ENCODE measurements at places on chromosomes 4 and X.

- peak; percentile 23 for DNase-seq
Observed at GRCh38 chr4:122602277-122603142, 18.4 kb downstream of the IL21 start.

DNA sequence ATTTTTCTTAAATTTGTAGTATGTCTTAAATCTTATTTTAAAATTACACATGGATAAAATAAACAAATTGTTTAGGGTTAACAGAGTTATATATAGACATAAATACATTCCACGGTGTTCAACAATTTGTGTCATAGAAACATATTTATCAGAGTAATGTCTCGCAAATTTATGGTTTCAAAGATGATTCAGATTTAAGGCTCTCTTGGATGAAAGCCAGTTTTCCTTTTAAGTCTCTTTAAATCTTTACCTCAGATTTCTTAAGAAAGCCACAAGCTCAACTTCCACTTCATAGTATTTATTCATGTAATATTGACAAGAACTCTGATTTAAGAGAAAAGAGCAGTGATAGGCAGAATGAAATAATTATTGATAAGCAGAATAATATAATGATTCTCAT lies 1254.8 kb upstream of the ADGRL3 start:
- no peak for DNase-seq

GRCh38 chr4:14967982-14968381 lies 34.3 kb upstream of the CPEB2 start:
- DNase-seq: no peak

DNA sequence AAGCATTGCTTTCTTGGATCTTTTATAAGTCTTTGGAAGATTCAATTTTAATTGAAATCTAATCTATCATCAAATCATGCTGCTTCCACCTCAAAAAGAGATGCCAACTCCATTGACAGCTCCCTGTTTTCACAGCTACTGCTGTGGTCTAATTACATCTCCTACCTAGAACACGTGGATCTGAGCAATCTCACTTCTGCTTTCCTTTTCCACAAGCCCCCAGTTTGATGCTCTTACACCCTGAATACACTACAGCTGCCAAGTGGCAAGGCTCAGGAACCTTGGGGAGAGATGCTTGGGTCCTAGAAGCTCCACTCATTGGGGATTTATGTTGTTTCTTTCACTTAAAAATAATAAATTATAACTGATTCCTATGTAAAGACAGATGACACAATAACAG lies 172.0 kb downstream of the CFAP299 start:
- no peak for DNase-seq

DNA sequence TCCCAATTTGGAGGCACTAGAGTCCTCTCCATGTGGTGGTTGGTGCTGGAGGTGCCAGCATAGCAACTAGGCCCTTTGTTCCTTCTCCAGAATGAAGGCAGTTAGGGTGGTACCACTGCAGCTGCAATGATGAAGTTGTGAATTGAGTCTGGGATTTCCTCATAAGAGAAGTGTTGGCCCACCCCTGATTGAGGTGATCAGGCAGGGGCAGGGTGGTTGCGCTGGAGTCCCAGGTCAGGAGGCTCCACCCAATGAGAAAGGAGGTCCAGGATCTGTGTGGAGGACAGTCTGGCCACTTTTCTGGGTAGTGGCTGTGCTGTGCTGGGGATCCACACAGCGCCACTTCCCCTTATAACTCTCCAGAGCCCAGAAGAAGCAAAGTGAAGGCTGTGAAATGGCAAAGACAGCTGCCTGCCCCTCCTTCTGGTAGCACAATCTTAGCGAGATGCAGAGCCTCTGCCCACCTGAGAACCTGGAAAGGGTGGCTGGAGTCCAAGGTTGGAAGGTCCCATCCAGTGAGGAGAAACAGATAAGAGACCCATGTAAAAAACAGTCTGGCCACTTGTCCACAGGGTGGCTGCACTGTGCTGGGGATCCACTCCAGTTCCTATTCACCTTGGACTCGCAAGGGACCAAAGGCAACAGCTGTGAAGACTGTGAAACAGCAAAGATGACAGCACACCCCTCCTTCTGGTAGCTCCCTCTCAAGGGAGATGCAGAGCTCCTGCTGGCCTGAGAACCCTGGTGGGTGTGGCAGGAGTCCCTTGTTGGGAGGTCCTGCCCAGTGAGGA lies 124.6 kb downstream of the RRAGB start:
- DNase-seq: no peak

- no peak for DNase-seq
Observed at GRCh38 chrX:41352329-41352838, 18.4 kb downstream of the DDX3X start.

- no peak for DNase-seq
Observed at GRCh38 chr4:174882317-174882992, 35.7 kb upstream of the ADAM29 start.

GRCh38 chr4:140423106-140423505 lies 4.3 kb downstream of the CLGN start:
- no peak for DNase-seq

- DNase-seq: peak; percentile 32
Observed at GRCh38 chrX:16826207-16826606, 39.9 kb downstream of the TXLNG start.

Data from GM13976 (cell line).